Tibial nerve (tissue), 4 donors: ENCODE measurements at places on chromosomes 1 and 21. TPM values are rescaled to one million over a fixed set of nuclear protein-coding genes. Genes with fewer than 3 reads are reported as not detected.
A peak's percentile ranks its signal among the peaks of the same experiment; 100 is the strongest.

ASPM gene
- total RNA-seq = 0.60 TPM

- no peak for DNase-seq
Observed at GRCh38 chr1:24189528-24189927, 2.4 kb upstream of the IFNLR1 start.

UBXN11 gene
- total RNA-seq = 48.3 TPM

ZNF697 gene
- 5.9 TPM for total RNA-seq

FCGR2B gene
- total RNA-seq = 21.2 TPM

DNA sequence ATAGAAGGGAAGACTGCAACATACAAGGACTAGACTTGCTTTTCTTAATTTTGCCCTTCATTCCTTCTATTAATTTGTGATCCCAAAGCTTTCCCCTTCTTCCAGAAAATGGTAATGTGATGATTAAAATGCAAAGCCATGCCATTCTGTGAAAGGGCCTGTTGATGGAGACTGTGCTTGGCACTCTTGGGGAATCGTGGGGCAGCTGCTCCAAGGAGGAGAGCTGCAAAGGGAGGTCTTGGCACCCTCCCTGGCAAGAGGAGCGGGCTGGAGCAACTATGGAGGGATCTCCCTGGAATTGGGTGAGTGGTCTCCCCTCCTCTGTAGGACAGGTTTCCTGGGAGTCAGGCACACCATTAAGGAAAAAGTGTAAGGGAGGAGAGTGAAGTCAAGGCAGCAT, 16.6 kb downstream of the CACNA1S start:
- DNase-seq = no peak

HOOK1 gene
- total RNA-seq = under 0.01 TPM

- DNase-seq = no peak
Observed at GRCh38 chr21:38486221-38486620, 12.1 kb downstream of the ERG start.

RHD gene
- total RNA-seq = not detected

- no peak for DNase-seq
Observed at GRCh38 chr21:38788275-38788905, 17.3 kb upstream of the ETS2 start.

DNA sequence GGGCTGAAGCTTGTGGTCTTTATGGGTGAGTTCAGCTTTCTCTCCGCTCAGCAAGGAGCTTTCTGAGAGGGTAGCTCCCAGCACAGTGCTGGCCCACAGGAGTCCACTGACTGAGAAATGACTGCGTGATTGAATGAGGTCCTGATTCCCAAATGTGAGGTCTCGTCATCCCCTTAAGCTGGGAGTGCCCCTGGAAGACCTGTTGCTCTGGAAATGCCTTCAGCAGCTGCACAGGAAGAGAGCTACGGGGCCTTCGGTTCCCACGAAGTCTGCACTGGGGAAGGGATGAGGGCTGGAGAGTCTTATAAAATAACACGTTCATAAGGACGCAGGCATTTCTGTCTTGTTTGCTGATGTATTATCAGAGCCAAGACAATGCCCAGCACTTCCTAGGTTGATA, 14.0 kb downstream of the TNNT2 start:
- DNase-seq = no peak

- DNase-seq = no peak
Observed at GRCh38 chr21:34498623-34499022, 13.4 kb downstream of the KCNE1 start.

GUCA2B gene
- not detected for total RNA-seq

GRCh38 chr21:14403681-14404318, 20.9 kb upstream of the HSPA13 start:
- no peak for DNase-seq

- DNase-seq = no peak
Observed at GRCh38 chr1:239858529-239858928, 233.2 kb upstream of the FMN2 start.

ARTN gene
- 0.66 TPM for total RNA-seq

DNA sequence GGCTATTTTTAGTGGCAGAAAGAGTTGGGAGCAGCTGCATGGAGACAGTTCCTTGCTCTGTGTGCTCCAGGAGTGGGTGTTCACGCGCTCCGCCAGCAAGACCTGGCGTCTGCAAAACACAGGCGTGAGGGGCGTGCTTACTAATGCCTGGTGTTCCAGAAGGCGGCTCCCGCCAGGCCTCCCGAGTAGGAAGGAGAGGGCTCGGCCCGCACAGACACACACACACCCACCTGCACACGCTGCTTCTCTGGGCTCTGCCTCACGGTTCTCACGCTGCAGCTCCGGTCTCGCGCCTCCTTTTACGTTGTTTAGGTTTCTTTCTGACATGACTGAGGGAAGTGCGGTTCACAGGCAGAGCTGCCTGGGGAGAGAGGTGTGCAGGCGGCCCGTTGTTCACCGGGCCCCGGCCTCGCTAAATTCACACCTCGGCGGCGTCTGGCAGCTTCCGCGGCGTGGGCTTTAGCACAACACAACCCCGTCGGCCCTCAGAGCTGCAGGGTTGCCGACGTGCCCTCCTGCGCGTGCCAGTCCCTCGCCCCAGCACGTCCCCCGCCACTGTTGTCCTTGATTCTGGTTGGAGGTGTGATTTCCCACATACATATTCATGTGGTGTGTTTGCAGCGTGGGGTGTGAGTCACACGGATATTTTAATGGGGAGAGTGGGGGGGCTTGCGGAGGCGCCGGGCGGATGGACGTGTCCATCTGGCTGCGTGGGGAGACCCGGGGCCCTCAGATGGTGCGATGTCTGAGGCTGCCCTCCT, 77.0 kb downstream of the SKI start:
- no peak for DNase-seq

- no peak for DNase-seq
Observed at GRCh38 chr1:204947338-204947737, 76.7 kb downstream of the NFASC start.

GRCh38 chr1:68383092-68383491, 66.7 kb downstream of the RPE65 start:
- no peak for DNase-seq

DNA sequence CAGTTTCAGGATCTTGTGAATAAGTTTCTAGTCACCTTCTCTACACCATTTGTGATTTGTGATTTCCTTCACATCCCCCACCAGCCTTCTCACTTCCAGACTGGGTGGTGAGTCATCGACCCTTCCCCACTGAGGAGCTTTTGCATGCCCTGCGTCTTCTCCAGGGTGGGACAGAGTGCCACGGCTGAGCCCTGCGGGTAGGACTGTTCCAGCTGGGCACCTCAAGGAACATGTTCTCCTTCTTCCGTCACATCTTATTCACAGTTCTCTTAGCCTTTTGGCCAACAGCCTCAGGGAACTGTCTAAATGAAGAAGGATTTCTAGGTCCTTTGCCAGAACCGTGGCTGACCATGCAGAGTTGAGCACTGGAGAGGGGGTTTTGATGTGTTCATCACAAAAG, 116.5 kb downstream of the TMEM53 start:
- no peak for DNase-seq

DNA sequence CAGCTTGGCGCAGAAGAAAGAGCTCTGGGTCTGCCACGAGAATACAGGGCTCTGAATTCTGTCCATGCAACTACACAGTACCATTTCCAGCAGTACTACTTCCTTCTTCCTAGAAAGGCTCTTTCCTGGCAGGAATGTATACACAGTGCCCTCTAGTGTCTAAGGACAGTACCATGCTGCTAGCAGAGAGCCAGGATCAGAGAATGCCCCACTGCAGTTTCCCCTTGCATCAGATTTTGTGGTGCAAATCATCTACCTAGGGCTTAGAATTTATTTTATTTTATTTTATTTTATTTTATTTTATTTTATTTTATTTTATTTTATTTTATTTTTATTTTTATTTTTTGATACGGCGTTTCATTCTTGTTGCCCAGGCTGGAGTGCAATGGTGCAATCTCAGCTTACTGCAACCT, 50.8 kb downstream of the PAX7 start:
- DNase-seq = no peak

MOB3C gene
- total RNA-seq = 15.3 TPM

FAM72A gene
- total RNA-seq = not detected

DNA sequence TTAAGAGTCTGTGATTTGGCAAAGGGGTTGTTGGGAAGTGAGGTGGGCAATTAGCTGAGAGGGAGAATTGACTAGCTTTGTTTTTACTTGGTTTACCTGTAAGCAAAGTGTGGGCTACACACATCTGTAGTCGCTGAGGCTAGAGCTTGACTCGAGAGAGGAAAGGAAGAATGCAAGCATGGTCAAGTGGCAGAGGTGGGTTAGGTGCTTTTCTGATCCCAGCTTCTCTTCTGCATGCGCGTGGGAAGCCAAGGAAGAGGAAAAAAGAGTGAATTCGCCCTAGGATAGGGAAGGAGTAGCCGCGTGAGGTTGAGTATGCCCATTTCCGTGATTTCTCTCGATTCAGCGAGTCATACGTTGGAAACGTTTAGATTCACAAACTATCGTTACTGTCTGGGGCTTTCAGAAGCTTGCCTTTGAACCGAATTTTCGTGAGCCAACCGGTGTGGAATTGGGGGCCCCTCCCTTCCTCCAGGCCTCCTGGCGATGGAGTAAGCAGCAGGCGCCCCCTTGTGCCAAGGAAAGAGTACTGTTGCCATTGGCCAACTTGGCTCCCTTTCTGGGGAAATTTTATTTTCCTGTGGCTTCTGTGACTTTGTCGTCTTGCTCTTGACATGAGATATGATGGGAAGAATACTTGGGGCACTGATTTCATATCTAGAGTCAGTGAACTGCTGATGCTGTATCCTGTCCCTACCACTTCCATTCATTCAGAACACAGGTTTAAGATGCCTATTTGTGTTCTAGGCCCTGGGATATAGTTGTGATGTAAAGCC, 1.3 kb downstream of the PIGV start:
- DNase-seq = peak; percentile 83

DNA sequence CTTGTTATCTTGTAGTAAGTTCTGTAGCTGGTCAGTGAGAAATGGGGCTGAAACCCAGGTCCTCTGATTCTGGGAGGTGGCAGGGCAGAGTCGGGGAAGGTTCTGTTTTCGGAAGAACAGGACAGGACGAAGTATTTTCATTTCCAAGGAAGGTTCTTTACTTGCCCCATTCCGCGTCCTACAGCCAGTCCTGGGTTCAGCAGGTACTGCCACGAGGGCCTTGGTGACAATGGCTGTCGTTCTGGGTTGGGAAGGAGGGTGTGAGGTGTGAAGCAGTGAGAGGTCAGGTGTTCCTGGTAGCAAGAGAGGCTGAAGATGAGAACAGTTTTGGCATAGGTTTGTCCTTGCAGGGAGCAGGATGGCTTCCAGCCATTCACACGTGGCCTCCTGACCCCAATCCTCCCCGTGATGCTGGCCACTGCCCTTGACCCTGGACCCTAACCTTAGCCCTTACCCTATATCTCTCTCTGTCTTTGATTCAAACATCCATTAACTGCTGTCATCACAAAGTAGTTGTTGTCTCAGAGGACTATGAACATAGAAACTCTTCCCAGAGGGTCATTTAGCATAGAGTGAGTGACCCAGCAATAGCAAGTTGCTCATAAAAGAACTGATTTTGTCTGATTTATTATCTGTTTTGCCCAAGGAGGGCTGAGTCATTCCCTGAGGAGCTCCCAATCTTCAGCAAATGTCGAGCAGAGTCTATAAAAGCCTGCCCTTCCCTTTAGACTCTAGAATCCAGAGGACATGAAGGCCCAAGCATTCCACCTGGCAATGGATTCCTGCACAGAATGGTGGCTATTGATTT, 25.0 kb downstream of the VASH2 start:
- no peak for DNase-seq

- DNase-seq = no peak
Observed at GRCh38 chr1:183632114-183632513, 3.5 kb downstream of the ARPC5 start.

DNA sequence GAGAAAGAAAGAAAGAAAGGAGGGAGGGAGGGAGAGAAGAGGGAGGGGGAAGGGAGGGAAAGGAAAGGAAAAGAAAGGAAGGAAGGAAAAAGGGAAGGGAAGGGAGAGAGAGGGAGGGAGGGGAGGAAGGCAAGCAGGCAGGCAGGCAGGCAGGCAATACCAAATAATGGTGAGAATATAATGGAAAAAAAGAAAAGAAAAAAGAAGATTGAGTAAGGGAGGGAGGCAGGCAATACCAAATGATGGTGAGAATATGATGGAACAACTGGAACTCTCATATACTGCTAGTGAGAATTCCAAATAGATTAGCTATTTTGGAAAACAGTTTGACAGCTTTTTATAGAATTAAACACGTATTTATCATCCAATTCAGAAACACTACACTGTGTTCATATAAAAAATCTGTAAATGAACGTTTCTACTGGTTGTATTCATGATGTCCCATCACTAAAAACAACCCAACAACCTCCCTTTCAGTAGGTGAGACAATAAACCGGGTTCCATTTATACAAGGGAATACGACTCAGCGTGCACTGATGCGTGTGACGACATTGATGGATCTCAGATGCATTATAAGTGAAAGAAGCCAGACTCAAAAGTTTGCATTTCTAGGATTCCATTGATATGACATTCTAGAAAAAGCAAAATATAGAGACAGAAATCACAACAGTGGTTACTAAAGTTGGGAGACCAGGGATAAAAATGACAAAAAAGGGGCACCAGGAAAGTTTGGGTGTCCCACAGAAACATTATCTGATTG, 226.4 kb downstream of the DSCAM start:
- DNase-seq = no peak

IL10 gene
- total RNA-seq = 1.1 TPM

SLC22A15 gene
- total RNA-seq = 1.7 TPM

DNA sequence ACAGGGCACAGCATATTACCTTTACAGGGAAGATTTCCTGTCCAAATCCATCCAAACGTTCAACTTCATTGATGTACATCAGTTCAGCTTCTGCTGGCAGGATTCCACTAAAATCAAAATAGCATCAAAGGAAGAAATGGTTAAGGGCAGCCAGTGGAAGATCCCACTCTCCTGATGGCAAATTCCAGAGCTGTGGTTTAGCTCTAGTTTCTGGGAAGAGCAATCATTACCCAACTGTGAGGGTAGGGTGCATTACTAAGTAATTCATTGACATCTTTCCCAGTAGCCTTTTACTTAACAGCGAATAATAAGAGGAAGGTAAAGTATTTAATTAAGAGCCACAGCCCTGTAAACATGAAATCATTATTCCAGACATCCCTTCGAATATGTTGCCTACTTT, 120.7 kb downstream of the SMYD2 start:
- DNase-seq = no peak

GRCh38 chr1:47834326-47834725, 162.9 kb downstream of the TRABD2B start:
- no peak for DNase-seq

- no peak for DNase-seq
Observed at GRCh38 chr1:119209596-119210295, 69.3 kb upstream of the WARS2 start.

- DNase-seq = no peak
Observed at GRCh38 chr1:160376525-160377131, 9.8 kb downstream of the NHLH1 start.

GRCh38 chr21:36626791-36627190, 72.1 kb upstream of the SIM2 start:
- DNase-seq = no peak

NDUFS2 gene
- total RNA-seq = 107 TPM

DNA sequence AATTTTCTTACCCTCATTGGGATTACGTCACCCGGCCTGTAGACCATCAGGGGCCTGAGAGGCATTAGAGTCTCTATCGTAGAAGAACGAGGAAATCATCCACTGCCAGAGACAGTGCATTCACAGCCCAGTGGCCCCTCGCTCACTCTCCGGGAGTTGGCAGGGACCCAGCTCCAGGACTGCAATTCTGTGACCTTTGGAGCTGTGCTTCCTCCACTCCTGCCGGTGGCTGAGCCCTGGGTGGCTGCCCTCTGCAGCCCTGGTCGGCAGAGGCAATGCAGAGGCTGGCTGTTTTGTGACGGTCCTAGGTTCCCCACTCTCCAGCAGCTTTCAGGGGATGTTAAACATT, 12.7 kb downstream of the SLC37A1 start:
- DNase-seq = no peak

NR0B2 gene
- total RNA-seq = not detected

ACKR1 gene
- total RNA-seq = 363 TPM

PTCH2 gene
- 6.6 TPM for total RNA-seq

PRAMEF4 gene
- total RNA-seq = not detected
